HEK293T (cell line): ENCODE measurements at places on chromosomes 6 and 20.

DNA sequence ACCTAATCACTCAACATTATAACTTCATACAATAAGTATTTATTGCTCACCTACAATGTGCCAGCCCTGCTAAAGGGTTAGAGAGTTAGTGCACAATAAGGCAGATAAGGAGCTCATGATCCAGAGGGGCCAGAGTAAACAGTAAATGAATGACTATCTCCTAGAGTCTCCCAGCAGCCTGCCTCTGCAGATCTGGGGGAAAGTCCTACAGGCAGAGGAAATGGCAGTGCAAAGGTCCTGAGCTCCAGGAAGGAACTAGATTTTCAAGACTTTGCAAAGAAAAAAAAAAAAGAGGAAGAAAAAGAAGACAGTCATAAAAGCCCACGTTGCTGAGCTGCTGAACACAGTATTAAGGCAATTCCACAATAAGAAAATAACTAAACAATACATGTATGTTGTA lies 160.1 kb downstream of the SIM1 start:
- peak; percentile 11 for DNase-seq

GRCh38 chr20:24441661-24442060 lies 27.8 kb upstream of the SYNDIG1 start:
- no peak for DNase-seq

DNA sequence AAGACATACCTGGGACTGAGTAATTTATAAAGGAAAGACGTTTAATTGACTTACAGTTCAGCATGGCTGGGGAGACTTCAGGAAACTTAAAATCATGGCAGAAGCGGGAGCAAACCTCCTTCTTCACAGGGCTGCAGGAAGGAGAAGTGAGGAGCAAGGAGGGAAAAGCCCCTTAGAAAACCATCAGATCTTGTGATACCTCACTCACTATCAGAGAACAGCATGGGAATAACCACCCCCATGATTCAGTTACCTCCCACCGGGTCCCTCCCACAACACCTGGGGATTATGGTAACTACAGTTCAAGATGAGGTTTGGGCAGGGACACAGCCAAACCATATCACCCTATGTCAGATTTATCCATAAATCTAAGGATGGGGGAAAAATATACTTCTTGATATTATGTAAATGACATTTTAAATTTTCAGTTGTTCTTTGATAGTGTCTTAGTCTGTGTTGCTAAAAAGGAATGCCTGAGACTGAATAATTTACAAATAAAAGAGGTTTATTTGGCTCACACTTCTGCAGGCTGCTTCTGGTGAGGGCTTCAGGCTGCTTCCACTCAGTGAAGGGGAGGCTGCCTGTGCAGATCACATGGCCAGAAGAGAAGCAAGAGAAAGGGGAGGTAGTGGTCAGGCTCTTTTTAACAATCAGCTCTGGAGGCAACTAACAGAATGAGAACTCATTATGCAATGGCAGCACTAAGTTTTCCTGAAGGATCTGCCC lies 1.2 kb upstream of the MCM9 start:
- DNase-seq: no peak

GRCh38 chr6:158688860-158689259 lies 39.0 kb downstream of the SYTL3 start:
- no peak for DNase-seq

GRCh38 chr20:11891077-11891775 lies 26.5 kb upstream of the BTBD3 start:
- no peak for DNase-seq

DNA sequence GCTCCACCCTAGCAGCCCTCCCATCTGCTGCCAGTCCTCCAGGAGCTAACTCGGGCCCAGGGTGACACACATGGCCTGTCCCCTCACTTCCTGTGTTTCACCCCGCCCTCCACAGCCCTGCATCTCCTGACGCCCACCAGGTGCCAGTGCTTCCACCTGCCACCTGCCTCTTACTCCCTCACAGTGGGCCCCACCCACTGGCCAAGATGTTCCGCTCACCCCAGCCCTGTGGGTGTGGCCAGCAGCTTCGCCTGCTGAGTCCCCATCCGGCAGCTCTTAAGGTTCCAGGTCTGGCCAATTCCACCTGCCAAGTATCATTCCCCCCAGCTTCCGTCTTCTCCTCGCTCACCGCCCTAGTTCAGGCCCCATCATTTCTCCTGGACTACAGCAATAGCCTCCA lies 184.1 kb downstream of the MBOAT1 start:
- no peak for DNase-seq

DNA sequence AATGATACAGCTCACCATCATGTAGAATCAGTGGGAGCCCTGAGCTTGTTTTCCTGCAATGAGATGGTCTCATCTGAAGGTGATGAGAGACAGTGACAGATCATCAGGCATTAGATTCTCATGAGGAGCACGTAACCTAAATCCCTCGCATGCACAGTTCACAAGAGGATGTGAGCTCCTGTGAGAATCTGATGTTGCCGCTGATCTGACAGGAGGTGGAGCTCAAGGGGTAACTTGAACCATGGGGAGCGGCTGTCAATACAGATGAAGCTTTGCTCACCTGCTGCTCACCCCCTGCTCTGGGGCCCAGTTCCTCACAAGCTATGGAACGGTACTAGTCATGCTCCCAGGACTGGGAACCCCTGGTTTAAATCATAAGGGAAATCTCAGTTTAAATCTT lies 89.2 kb downstream of the THBS2 start:
- DNase-seq: no peak

- no peak for DNase-seq
These were observed 124.3 kb downstream of the MYLK4 start for GRCh38 chr6:2626401-2626800.

- no peak for DNase-seq
These were observed 19.9 kb downstream of the PREP start for GRCh38 chr6:105382958-105383357.

DNA sequence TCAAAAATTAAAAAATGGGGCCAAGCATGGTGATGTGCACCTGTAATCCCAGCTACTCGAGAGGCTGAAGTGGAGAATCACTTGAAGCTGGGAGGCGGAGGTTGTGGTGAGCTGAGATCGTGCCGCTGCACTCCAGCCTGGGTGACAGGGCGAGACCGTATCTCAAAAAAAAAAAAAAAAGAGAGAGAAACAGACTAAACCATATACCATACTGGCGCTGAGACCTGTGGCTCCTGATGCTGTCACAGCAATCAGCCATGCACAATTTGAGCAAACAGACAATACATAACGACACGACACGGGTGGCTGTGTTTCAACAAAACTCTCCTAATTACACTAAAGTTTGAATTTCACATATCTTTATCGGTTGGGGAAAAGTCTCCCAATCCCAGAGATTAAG lies 14.9 kb upstream of the CBFA2T2 start:
- DNase-seq: no peak

- no peak for DNase-seq
These were observed 19.7 kb downstream of the FAM217A start for GRCh38 chr6:4059115-4059777.

DNA sequence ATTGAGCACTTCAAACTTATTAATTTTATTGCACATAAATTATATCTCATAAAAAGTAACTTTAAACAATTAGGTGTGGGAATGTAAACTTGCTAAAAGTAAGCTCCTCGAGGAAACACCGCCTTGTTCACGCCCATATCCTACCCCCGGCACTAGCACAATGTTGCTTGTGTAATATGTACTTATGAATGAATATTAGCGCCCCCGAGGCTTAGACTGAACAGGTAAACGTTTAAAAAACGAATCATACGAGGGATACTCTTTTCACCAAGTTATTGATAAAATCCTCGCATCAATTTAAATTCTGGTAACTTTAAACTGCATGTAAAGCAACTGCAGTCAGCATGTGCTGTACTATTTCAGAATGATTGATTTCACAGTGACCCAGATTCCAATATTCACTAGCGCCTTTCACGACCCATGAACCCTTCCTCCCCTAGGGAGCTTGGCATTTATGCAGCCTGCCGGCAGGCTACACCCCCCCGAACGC lies 637 bp downstream of the TFB1M start:
- DNase-seq: no peak

- DNase-seq: no peak
These were observed 58.2 kb downstream of the IRF4 start for GRCh38 chr6:449486-450419.

GRCh38 chr6:108168501-108169463 lies 3.0 kb downstream of the NR2E1 start:
- DNase-seq: no peak

DNA sequence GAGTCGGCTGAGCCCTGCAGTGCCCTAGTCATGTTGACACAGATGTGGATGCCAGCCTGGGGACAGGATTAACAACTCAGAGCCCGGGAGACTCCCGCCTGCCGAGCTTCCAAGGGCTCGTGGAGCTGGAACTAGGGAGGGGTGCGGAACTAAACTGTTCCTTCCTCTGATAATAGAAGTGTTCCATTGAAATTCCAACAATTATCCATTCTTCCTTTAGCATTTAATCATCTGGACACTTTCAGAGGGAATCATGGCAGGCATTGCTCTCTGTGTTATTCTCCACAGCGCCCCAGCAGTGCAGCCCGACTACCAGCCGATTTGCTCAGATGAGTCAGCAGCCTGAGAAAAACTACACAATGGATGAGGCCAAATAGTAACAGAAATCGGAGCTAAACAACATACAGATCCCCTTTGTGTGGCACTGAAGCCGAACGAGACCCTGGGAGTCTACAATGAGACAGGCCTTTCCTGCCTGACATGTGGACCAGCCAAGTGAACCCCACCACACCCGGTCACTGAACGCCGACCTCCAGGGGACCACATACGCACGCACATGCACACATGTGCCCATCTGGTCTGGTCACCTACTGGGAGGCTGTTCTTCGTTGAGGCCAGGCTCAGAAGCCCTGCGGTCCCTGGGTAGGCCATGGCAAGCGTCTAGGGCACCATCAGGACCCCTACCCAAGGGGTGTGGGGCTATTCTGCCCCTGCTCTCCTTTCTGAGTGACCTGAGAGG lies 238.4 kb upstream of the AFDN start:
- no peak for DNase-seq

DNA sequence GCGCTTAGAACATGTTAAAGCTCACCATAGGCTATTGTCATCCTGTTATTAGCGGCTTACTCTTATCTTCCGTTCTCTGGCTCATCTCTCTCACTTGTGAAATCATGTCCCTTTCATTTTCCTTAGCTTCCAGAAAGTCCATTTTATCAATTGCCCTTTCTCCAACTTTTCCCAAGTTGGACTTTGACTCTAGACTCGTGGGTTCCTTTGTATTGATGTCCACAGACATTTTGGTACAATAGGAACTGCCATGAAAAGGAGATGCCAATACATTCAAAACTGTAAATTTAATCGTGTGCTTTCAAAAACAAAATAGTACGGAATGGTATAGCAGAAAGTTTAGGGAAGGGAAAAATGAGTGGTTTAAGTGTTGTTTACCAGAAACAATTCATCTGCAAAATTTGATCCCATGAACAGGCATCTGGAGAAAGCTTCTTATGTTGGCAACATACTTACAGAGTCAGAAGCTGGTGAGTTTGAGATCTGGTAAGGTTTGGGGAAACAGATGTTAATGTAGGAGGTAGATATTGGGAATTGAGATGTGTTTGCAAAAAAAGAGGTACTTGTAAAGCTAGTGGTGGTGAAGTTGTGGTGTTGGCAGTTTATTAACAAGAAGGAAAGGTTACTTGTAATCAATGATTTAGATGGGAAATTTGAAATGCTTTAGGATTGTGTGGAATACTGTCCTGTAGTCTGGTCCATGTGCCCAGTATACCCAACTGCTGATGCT lies 10.2 kb upstream of the HIVEP1 start:
- DNase-seq: no peak

DNA sequence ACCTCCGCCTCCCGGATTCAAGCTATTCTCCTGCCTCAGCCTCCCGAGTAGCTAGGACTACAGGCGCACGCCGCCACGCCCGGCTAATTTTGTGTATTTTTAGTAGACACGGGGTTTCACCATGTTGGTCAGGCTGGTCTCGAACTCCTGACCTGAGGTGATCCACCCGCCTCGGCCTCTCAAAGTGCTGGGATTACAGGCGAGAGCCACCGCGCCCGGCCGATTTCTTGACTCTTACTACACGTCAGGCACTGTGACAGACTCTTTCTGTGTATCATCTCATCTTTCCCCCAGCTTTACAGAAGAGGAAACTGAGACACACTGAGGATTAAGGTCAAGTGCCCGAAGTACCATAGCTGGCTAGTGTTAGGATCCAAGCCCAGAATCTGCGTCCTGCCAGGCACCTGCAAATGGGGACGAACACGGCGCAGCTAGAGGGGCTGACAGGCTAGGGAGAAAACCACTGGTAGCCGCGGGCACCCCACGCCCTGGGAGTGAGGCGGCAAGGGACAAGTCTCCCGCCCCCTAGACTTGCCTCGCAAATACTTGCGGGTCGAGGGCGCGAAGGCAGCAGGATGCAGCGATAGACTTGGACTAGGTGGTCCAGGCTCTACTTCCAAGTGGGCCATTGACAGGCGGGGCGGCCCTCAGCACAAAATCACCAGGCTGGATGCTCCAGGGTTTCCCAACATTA lies 1.1 kb upstream of the TAF8 start:
- DNase-seq: no peak

- no peak for DNase-seq
These were observed 19.3 kb upstream of the SLCO4A1 start for GRCh38 chr20:62622877-62623487.

GRCh38 chr6:32895006-32895345 lies 41.0 kb downstream of the PSMB9 start:
- DNase-seq: no peak

DNA sequence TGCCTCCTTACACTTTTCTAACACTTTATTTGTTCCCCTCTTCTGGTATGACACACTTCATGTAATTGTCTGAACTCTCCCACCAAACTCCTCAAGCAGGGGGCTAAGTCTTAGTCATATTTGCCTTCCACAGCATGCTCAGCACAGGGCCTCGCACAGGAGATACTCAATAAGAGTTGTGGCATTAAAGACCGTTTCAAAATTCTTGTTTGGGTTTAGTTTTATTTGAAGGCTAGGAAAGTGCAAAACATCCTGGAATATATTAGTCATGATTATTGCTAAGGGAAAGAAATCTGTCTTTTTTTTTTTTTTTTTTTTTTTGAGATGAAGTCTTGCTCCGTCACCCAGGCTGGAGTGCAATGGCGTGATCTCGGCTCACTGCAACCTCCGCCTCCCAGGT lies 137.6 kb upstream of the ECI2 start:
- DNase-seq: no peak

DNA sequence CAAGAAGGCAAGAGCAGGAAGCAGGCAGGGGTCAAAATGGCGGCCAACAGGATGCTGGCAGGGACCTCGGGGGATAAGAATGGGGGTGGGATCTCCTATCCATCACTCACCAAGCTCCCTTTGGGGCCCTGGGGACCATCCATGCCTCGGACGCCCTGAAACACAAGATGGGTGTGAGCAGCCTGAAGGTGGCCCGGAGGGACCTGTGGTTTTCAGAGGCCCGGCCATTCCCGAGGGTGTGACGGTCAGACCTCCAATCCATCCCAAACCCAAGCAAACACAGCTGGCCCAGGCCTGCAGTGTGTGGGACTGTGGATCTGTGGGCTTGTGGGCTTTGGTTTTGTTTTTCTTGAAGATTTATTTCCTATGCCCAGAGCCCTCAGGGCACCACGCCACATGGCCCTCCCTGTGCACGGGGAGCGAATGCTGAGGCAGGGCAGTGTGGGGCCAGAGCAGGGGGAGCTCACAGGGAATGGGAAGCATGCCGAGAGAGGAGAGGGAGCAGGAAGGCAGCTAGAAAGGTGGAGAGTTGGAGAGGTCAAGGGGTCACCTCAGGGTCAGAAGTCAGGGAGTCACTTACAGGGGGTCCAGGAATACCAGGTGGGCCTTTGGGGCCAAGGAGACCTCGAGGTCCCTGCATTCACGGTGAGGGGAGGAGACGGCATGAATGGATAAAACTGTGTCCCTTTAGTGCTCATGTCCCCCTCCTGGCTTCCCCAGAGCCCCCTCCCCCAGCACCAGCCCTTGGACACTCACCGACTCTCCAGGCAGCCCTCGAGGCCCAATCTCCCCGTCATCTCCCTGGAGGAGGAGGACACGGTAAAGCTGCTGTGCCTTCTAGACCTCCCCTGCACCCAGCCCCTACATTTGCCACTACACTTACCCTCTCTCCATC lies 14.5 kb downstream of the COL11A2 start:
- DNase-seq: no peak
